ENCODE measurements at places on chromosomes 12 and 14. TPM values are rescaled to one million over a fixed set of nuclear protein-coding genes. Genes with fewer than 3 reads are reported as not detected.

The SLC39A5 gene
- not detected for total RNA-seq

The MGP gene
- not detected for total RNA-seq

The PAX9 gene
- total RNA-seq, result 16.8 TPM

The SERPINA12 gene
- total RNA-seq, result not detected

The NACA gene
- 1,320 TPM for total RNA-seq

The CISTR gene
- total RNA-seq, result not detected

The RHNO1 gene
- total RNA-seq, result 23.7 TPM

The SIX4 gene
- total RNA-seq, result 7.0 TPM
